NCI-H524 (cell line): ENCODE measurements at places on chromosomes 5 and 9.
A peak's percentile ranks its signal among the peaks of the same experiment; 100 is the strongest.

GRCh38 chr5:134837530-134838181 lies 8.1 kb upstream of the C5orf24 start:
- no peak for DNase-seq

DNA sequence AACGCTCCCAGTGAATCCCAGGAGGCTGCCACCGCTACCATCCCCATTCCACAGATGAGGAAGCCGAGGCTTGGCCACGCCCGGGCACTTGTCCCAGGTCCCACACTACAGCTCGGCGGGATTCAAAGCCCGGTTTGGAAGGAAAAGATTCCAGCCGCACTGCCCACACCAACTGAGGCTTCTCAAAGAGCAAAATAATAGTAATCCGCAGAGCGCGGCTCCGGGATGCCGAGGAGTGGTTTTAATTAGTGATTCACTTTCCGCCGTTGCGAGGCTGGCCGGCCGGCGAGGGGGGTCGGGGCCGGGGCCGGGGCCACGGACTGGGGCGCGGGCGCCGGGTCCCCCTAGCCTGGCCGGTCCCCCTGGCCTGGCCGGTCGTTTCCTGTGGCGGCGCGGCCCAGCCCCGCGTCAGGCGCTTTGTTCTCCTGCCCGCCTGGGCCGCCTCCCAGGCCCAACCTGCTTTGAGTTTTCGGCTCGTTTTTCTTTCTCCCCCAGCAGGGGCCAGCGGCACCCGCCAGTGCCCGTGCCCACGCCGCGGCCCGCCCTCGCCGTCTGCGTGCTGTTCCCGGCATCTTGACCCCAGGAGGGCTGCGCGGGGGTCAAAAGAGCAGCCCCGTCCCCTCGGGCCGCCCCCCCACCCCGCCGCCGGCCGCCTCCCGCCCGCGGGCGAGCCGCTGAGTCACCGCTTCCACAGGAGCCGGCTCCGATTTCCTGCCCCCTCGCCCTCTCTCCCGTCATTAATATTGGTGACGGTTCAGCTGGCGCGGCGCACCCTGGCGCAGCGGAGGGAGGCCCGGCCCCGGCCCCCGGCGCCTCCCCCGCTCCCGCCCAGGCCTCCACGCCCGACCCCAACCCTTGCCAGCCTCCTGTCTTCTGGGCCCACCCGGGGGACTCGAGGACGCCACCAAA lies 31.2 kb downstream of the FGF18 start:
- DNase-seq, result no peak

DNA sequence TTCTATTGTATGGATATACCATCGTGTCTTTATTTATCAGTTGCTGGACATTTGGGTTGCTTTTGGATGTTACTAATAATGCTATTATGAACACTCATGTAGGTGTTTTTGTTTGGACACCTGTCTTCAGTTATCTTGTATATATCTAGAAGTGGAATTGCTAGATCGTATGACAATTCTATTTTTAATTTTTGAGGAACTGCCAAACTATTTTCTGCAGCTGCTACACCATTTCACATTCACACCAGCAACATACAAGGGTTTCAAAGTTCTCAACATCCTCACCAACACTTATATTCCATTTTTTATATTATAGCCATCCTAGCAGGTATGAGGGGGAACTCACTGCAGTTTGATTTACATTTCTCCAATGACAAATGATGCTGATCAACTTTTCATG lies 324.6 kb downstream of the CAAP1 start:
- DNase-seq, result no peak

DNA sequence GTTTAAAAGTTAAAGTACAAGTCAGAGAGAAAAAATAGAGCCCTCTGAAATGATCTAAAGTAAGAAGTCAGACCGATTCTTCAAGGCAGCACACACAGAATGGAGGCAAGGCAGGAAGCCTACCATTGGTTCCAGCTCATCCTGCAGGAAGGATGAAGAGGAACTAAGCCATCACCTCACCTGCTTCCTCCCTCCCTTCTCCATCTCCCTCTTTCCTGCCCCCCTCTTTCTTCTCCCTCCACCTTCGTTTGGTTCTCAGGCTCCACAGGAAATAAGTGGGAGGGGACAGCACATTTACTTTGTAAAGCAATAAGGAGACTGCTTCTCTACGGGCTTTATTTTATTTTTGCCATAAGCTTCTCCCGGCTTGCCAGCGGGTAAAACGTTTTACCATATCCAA lies 213.4 kb downstream of the TRIM32 start:
- DNase-seq, result no peak

GRCh38 chr9:136117291-136117915 lies 1.3 kb downstream of the TMEM250 start:
- DNase-seq, result no peak

DNA sequence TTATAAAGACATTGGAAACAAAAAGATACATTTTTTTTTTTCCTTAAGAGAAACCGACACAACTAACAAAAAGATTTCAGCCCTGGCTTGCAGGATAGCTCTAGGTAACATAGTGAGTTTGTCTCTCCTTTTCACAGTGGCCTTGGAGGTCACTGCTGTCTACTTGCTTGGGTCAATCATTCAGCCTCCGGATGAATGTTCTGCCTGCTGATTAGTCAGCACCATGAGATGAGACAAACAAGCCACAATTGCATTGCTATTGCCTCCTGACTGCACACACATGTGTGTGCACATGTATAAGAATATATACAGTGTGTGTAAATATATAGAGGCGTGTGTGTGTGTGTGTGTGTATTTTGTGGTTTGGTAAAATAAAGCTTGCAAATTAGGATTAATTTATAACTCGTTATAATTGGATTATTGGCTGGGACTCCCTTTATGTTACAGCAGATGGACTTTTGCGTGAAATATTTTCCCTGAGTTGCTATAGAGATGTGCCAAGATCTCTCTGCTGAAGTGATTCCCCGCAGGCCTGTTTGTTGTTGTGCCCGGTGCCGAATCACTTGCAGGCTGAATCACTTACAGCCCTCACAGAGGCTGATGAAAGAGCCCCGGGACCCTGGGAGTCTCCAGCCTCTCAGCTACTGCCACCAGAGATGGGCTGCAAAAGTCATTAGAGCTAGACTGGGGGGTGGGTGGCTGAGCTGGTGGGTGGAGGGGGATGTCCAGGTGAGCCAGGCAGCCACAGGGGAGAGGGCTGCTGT lies 161.2 kb downstream of the FGF18 start:
- DNase-seq, result no peak

GRCh38 chr5:111615054-111615453 lies 102.7 kb upstream of the STARD4 start:
- DNase-seq, result no peak

DNA sequence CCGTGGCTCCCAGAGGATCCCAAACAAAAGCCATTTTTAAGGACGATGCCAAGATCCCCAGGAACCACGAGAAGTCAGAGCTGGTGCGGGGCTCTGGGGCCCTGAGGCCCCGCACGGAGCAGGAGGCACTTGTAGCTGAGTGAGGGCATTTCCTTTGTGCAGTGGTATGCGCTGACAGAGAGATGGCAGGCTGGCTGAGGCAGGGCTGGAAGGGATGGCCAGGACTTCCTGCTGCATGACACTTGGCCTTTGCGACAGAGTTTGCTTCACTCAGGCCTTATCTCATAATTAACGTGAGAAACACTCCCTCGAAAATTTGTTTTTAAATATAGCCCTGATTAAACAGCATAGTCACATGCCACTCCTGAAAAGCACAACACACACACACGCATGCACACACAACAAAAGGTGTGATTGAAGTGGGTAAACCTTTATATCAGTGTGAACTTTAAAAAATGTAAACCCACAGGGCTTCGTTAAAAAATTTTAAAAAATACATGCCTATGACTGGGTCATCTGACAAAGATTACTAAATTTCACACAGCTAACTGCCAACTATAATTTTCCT lies 536.6 kb downstream of the PDE4D start:
- no peak for DNase-seq

GRCh38 chr5:23742701-23743100 lies 235.3 kb downstream of the PRDM9 start:
- peak; percentile 38 for DNase-seq

DNA sequence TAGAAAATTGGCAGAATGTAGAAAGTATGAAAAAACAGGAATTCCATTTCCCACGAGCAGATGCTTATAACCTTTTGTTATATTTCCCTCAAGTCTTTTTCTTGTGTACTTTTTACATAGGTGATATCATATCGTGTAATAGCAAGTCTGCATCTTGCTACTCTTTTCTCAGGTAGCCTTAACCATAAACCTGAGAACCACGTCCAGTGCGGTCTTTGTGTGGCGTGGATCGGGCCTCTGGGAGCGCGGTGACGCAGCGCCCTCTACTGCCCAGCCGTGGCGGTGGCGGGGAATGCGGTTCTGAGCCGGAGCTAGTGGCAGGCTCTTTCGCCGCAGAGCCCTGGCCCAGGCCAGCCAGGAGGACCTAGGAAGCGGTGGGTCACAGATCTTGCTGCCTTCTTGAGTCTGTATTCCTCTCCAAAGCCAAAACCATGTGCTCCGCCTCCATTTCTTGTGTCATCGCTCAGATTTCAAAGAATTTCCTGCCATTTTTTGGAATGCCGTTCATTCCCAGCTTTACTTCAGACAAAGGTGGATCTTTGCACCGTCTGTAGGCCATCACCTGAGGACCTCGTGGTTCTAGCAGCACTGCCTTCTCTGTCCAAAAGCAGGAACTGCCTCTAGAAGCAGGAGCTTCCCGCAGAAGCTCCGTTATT lies 71.9 kb downstream of the MVB12B start:
- DNase-seq, result no peak

GRCh38 chr9:76793784-76794431 lies 29.7 kb downstream of the PCA3 start:
- no peak for DNase-seq

GRCh38 chr5:150107909-150108447 lies 21.6 kb upstream of the CSF1R start:
- DNase-seq, result no peak

DNA sequence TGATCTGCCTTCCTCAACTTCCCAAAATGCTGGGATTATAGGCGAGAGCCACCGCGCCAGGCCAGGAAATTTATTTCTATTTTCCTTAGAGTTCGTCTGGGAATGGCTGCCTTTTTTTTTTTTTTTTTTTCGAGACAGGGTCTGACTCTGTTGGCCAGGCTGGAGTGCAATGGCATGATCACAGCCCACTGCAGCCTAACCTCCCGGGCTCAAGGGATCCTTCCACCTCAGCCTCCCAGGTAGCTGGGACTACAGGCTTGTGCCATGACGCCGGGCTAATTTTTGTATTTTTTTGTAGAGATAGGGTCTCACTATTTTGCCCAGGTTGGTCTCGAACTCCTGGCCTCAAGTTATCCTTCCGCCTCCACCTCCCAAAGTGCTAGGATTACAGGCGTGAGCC lies 888 bp upstream of the LAMC3 start:
- no peak for DNase-seq

DNA sequence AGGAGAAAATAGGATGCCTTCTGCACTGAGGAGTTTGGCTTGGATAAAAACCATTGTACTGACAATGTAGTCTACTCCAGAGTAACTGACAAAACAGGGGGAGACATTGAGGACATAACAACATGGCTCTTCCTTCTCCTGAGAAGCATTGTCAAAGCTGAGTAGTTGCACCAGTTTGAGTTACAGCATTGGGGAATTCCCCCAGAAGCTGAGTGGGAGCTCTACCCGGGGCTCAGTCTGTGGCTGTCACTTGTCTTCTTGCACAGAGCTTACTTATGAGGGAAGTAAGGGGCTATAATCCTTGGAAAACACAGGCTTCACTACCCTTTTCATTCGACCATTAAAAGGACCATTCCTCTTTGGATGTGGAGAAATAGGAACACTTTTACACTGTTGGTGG lies 21.2 kb downstream of the HSPB3 start:
- DNase-seq, result no peak

DNA sequence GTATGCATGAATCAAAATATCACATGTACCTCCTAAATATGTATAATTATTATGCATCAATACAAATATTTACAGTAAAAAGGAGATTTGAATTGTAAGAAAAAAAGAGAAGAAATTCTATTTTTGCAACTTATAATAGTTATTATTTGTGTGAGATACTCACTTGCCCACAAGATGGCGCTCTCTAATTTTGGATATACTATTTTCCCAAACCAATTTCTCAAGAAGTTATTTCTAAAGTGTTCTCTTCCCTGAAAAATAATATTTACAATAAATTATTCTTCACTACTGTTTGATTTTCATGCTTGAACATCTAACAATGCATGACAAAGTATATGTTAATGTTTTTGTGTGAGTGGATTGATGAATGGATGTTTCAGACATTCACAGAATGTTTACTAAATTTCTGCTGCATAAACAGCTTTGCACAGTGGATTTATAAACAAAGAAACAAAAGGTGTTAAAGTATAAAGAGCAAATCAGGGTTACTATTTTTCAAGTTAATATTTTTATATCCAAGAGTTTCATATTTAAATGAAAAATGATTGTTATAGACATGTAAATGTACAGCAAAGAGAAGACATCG lies 503.4 kb downstream of the PDE4D start:
- DNase-seq, result peak; percentile 1

- no peak for DNase-seq
Observed at GRCh38 chr9:122718038-122718437, 5.8 kb upstream of the OR1L4 start.

- DNase-seq, result no peak
Observed at GRCh38 chr5:39238366-39239105, 19.2 kb upstream of the FYB1 start.

- no peak for DNase-seq
Observed at GRCh38 chr5:38719916-38720315, 125.9 kb upstream of the OSMR start.

DNA sequence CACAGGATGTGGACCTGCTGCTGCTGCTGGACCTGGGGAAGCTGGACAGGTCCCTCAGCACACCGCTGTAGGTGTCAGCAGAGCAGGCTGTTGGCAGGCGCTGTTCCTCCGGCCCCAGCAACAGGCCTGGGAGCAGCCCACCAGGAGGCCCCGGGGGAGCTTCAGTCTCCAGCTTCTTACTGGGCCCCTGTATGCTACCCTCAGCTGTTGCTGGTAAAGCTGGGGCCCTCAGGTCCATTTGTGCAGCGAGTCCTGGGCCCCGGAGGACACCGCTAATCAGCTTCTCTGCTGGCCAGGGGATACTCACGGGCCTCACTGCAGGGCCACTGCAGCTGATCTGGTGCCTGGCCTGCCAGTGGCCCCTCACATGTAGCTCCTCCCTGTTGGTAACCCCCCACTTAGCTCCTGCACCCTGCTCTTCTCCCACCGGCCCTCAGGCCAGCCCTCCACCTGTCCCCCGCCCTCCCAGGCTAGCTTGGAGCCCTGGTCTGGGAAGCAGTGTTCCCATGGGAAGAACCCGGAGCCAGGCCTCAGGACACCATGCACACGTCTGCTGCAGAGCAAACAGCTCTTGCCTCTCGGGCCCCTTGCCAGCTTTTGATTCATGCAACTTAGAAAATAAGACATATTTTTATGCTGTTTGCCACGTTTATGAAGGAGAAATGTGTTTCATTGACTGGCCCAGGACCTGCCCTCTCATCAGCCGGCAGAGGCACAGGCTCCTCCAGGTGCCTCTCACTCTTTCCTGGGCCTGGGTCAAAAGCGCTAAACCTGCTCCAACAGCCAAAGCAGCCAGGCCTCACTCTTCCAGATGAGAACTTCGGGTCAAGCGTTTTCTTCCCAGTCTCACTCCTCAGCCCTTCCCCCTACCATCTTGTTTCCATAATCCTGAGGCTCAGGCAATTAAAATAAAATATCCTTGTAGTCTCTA lies 61.0 kb upstream of the ADAMTS2 start:
- DNase-seq, result no peak
